ENCODE measurements at places on chromosomes 12 and 14.
A peak's percentile ranks its signal among the peaks of the same experiment; 100 is the strongest.

GRCh38 chr12:5171701-5172100, 128.0 kb downstream of the KCNA5 start:
- no peak for DNase-seq

DNA sequence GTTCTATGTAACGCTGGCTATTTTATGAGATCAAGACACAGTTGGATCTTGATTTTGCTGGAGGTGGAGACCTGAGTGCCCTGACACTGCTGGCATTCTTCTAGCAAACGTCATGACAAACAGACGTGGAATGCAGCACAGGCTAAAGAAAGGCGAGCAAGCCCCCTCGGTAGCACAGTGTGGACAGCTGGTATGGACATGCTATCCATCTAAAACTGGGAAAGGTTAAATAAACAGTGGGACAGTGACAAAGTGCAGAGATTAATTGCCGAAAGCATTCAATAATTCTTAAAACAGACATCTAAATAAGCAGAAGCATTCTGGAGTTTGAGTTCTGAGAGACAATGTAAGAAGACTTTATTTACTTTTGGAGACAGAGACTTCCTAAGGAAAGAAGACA, 237.2 kb downstream of the FBXL14 start:
- DNase-seq = no peak

DNA sequence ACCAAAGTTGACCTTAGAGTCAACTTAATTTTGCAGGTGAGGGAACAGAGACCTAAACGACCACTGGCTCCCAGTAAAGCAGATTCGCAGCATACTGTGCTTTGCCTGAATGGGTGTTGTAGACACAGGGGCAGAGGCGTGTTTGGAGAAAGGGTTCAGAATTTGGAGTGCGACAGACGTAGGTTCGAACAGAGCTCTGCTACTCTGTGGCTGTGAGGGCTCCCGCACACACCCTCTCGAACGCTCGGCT, 243 bp upstream of the TOMM20L start:
- DNase-seq = no peak

DNA sequence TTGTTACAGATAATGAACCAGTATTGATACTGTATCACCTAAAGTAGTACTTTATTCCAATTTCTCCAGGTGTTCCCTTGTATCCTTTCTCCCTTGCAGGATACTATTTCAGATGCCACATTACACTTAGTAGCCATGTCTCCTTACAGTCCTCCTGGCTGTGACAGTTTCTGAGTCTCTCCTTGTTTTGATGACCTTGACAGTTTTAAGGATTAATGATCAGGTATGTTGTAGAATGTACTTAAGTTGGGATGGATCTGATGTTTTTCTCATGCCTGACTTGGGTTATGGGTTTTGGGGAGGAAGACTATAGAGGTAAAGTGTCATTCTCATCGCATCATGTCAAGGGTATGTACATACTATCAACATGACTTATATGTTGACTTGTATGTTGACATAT, 193.6 kb downstream of the ADGRD1 start:
- DNase-seq = no peak

DNA sequence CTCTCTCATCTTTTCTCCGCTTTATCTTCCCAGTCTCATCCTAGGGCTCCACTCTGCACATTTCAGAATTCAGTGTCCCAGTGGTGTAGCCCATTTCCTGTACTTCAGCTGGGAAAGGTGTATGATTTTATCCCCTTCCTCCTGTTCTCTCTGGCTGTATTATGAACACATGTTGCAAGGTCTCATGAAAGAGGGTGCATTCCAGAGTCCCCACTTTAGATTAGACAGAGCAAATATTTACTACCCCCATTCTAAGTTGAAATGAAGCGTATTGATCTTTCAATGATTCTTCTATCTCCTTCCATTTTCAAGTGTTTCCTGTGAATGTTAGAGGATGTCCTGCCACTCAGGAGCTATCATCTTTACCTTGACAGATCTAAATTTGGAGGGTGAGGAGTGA, 123.2 kb downstream of the WIF1 start:
- DNase-seq = no peak

DNA sequence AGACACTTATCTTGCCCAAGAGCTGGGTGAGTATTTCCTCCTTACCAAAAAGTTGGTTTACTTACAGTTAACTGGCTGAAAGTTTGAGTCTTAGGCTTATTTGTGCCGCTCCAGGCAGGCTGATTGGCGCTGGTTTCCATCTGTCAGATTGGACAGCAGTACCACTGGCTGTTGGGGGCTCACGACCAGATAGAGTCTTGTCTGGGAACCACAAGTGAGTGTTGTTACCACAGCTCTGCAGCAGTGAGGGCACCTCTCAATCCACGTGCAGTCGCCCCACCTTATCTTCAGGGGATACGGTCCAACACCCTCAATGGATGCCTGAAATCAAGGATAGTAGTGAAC, 58.9 kb downstream of the DDX51 start:
- no peak for DNase-seq

DNA sequence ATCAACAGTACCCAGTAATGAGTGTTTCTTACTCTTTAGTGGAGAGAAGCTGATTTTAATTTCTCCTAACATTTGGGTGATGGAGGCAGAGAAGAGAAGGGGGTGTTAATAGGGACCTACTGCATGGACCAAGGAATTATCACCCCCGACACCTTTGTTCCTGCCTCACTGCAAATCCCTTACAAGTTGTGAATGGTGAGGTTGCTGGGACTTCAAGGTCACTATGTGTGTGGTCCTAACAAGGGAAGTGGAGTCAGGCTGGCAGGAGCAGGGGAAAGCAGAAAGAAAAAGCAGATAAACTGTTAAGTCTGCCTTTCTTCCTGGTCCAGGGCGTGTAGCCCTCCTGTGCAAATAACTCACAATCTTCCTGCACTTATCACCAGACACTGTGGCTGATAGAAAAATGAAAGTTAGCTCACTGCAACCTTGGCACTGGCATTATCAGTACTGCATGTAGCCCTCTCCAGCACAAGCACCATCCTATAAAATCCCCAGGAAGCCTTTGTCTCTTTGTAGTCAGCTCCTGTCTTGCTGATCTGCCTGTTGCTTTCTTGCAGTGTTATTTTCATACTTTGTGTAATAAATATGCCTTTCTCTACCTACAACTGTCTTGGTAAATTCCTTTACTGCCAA, 112.3 kb upstream of the DNM1L start:
- no peak for DNase-seq

- peak; percentile 80 for DNase-seq
Measured at GRCh38 chr12:6953442-6954315, 2.5 kb downstream of the PTPN6 start.

- DNase-seq = no peak
Measured at GRCh38 chr12:16437926-16438325, 90.5 kb downstream of the MGST1 start.

DNA sequence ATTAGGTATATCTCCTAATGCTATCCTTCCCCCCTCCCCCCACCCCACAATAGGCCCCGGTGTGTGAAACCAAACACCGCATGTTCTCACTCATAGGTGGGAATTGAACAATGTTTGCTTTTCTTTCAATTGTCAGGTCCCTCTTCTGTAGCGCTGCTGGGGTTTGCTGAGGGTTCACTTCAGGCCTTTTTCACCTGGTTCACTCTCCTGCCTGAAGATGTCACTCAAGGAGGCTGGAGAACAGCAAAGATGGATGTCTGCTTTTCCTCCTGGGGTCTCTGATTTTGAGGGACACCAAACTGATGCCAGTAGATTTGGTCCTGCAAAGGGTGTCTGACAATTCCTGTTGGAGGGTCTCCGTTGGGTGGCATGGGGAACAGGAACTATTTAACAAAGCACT, 35.8 kb downstream of the KLRK1 start:
- DNase-seq = no peak
